Stimulated activated CD4-positive, alpha-beta T cell treated with anti-CD3 and anti-CD28 coated beads, Interleukin-15, amount 100 ng/mL, for 24 hours (primary cell): ENCODE measurements at places on chromosomes 7 and 10.

DNA sequence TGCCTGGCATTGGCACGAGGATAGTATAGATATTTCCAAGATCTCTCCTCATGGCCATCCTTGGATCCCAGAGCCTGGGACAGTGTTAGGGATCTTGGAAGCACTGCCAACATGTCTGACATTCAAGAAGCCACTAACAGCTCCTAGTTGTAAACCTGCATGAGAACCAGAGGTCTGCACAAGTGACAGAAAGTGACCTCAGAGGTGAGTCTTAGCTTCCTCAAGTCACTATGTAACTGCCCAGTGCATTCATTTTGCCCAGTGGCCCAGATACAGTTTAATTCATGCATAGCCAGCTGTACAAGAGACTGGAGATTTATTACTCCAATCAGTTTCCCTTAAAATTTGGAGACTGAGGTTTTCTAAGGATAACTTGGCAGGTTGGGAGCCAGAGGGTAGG, 16.7 kb downstream of the SUGCT start:
- no peak for DNase-seq

GRCh38 chr10:127882801-127883459, 9.8 kb downstream of the CLRN3 start:
- DNase-seq = no peak

DNA sequence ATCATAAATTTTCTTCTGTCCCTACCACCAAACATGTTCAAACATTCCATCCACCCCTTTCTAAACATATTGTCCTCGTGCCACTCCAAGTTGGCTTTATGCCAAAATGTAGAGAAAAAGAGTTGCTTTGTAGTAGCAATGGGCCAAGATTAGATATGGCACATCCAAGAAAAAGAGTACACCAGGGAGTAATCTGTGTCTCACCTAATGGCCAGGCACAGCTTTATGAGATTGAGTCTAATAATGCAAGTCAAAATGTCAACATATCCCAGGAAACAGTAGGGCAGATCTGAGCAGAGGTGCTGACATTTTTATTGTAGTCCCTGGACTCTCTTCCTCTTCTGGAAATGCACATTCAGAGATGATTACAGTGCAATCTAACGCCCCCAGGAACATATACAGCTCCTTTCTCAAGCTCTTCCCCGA, 5.7 kb upstream of the OR6V1 start:
- DNase-seq = no peak

- DNase-seq = no peak
These were observed 351.9 kb upstream of the CELF2 start for GRCh38 chr10:10665750-10666149.

DNA sequence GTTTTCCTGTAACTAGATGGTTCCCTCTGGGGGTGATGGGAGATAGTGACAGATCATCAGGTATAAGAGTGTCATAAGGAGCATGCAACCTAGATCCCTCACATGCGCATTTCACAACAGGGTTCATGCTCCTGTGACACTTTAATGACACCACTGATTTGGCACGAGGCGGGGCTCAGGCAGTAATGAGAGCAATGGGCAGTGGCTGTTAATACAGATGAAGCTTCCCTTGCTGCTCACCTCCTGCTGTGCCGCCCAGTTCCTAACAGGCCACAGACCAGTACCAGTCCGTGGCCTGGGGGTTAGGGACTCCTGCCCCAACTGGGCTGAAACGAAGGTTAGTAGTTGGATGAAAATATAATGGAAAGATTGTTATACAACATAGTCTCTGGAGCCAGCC, 201.6 kb upstream of the LRRN3 start:
- no peak for DNase-seq

DNA sequence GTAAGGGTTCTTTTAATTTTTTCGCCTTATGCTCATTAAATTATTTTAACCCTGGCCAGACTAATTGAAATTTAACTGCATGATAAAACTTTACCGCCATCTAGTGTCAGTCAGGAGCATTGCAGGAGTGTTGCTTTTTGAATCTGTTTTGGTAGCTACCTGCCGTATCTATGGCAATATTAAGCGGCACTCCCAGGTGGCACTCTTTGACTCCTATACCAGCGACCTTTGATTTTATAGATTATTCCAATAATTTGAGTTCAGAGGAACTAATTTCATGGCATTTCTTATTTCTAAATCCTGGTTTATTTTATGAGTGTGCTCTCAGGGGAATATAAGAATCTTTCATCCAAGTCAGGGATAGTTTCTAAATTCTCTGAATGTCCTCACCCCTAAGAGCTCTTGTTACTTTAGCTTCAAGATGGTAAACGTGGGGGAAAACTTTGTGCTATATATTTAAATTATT, 198.9 kb downstream of the REEP3 start:
- peak; percentile 49 for DNase-seq

DNA sequence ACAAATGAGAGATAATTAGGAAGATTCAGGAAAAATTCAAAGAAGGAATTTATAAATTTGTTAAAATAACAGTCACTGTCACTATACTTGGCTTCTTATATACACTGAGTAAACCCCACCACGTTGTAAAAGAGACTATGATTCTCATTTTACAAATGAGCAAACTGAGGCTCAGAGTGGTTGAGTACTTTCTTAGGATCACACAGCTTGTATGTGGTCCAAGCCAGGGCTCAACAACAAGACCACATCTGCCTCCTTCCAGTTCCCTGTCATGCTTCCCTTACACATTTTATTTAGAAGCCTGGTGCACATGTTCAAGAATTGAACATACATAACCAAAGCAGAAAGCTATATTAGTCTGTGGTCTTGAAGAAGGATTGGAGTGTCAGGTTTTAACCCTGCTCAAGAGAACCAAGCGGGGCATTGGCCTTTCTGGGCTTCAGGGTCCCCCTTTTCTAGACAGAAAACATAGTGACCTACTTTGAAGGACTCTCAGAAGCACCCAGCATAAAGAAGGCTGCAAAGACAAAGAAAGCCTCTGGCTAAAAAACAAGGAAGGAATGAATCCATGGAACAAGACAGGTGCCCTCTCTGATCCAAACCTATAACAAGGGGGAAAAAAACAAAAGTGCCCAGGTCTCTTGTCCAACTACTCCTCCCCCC, 846 bp downstream of the MRLN start:
- no peak for DNase-seq

DNA sequence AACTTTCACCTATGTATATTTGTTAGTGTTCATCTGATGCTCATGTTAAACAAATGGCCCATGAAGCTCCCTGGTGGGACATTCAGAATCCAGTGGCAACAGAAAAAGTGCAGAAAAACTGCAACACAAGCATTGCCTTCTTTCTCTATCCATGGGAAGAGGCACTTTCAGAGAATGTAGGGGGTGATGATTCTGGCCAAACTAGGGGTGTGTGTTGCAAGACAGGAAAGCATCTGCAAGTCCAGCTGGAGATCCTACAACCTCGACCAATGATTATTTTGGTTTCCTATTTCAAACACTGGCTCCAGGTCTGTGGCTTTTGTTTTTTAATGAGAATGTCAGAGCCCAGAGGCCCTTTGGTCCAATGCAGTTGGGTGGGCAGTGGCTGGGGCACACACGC, 198.7 kb downstream of the CXCL12 start:
- DNase-seq = no peak

- no peak for DNase-seq
These were observed 31.8 kb upstream of the BMPER start for GRCh38 chr7:33873518-33873917.

- DNase-seq = no peak
These were observed 128.7 kb downstream of the ELAPOR2 start for GRCh38 chr7:86930554-86931307.

DNA sequence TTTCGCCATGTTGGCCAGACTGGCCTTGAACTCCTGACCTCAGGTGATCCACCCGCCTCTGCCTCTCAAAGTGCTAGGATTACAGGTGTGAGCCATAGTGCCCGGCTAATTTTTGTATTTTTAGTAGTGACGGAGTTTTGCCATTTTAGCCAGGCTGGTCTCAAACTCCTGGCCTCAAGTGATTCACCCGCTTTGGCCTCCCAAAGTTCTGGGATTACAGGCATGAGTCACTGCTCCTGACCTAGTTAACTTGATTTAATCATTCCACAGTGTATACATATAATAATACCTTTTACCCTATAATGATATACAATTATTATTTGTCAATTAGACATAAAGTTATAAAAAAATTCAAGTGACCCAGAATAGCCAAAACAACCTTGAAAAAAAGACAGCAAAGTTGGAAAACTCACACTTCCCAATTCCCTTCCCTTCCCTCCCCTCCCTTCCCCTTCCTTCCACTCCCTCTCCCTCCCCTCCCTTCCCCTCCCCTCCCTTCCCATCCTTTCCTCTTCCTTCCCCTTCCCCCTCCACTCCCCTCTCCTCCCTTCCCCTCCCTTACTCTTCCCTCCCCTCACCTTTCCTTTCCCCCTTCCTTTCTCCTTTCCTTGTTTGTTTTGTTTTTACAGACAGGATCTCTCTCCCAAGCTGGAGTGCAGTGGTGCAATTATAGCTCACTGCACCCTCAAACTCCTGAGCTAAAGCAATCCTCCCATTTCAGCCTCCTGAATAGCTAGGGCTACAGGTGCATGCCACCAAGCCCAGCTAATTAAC, 14.8 kb upstream of the ZMIZ2 start:
- no peak for DNase-seq

GRCh38 chr10:124646483-124647352, 97.5 kb downstream of the FAM53B start:
- no peak for DNase-seq

DNA sequence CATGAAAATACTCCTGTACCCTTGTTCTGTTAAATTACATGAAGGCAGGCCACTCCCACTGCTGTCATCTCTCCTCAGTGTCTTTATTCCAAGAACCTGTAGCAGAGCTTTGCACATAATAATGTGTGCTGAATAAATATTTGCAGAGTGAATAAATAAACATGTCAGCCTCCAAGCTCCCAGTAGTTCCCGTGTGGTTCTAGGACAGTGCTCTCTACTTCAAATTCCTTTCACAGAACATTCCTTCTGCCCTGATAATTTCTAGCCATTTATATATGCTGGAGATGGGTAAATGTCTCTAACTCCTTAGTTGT, 20.3 kb upstream of the HYAL4 start:
- no peak for DNase-seq

DNA sequence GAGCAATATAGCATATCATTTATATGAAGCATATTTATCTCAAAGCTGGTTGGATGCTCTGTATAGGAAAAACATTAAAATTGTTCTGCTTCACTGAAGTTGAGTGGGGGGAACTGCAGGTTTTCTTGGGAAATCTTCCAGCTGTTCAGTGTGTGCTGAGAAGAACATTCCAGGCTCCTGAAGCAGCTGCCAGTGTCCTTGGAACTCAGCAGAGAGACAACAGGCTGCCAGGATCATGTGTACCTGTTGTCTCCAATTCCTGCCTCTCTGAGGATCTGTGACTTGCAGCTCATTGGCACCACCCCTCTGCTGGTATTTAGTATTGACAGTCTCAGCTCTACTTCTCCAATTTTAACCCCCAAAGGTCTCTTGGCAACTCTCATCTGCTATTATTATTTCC, 42.3 kb upstream of the PRKG1 start:
- no peak for DNase-seq

DNA sequence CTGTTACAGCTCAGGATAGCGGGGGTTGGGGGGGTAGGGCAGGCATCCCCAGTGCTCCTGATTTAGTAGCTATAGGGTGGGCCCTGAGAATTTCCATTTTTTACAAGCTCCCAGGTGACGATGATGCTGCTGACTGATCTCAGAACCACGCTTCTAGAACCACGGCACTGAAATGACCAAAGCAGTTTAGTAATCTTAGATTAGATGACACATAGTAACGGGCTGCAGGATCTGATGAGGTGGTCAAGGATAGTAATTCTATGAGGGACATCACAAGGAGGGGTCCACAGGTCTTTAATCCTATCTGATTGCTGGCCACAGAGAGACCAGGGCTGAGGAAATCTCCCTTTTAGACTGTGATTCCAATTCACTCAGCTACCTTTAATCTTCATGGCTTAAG, 167.2 kb downstream of the JAZF1 start:
- DNase-seq = no peak

GRCh38 chr7:21603972-21604749, 61.3 kb downstream of the DNAH11 start:
- no peak for DNase-seq

GRCh38 chr7:124168616-124169015, 135.7 kb upstream of the TMEM229A start:
- no peak for DNase-seq

DNA sequence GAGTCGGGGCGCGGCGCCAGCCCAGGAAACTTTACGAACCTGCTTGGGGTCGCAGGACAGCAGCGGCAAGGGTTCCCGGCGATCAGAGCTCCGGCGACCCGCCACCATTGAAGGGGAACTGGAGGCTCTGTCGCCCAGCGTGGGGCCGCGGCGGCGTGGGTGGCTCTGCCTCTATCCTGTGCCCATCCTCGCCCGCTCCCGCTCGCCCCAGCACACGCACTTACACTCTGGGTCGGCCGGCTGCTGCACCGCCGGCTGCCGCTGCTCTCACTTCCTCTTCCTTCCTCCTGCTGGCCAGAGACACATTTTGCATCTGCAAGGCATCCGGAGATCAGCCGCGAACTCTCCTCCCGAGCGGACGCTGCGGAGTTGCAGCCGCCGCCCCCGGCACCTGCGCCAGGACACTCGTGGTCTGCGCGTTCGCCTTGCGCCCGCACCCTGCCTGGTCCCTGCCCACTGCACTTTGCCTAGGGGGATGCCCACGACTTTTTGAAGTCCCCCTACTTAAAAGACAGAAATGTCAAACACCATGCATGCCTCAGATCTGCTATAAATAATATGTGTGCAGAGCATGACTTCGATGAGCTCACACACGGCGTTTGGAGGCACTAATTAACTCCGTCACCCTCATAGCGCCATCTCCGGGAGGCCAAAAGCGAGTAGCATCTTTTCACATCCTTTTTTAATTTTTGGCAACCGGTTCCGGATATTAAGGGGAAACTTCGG, at the start of gene ELMO1:
TSS of gene ELMO1 (minus strand) at position 229 of the 726 bp plus-strand sequence. CDS start 106,174 bp downstream, outside the sequence.
- peak; percentile 85 for DNase-seq

DNA sequence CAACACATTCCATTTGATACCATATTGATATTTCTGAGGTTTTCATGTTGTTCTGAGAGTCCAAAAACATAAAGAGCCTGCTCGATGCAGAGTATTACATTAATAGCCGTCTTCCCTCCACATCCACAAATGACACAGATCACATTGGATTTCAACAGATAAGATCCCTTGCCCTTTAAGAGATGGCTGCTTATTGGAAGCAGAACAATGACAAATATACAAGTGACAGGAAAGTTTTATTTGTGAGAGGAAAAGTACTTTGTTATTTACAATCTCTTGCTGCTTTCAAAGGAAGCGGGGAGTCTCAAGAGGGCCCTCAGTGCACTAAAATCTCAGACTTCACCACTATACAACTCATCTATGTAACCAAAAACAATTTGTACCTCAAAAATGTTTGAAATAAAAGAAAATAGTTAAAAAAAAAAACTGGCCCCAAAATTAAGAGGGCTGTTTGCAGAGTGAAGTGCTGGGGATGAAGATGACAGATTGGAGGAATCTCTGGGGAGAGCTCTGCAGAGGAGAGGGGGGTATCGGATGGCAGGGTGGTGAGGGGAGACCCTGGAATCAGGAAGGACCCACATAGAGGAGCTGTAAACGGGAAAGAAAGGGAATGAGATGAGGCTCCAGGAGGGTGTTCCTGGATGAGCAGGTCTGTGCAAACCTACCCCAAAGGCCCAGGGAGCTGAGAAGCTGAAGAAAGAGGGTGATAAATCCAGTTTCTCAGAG, 42.5 kb upstream of the ZNF438 start:
- no peak for DNase-seq

- no peak for DNase-seq
These were observed 54.2 kb upstream of the ANKRD1 start for GRCh38 chr10:90975096-90975495.
